ENCODE measurements at places on chromosomes 3 and 15.
A peak's percentile ranks its signal among the peaks of the same experiment; 100 is the strongest.

- H3K27me3 ChIP-seq = no peaks in the 10 kb centered on the region
- no peak overlapping the region for H3K27ac ChIP-seq
- H3K4me3 ChIP-seq = no peak overlapping the region
- H3K4me1 ChIP-seq = no peaks in the 10 kb centered on the region
Measured at GRCh38 chr3:13174011-13174802, 101.0 kb upstream of the IQSEC1 start.

DNA sequence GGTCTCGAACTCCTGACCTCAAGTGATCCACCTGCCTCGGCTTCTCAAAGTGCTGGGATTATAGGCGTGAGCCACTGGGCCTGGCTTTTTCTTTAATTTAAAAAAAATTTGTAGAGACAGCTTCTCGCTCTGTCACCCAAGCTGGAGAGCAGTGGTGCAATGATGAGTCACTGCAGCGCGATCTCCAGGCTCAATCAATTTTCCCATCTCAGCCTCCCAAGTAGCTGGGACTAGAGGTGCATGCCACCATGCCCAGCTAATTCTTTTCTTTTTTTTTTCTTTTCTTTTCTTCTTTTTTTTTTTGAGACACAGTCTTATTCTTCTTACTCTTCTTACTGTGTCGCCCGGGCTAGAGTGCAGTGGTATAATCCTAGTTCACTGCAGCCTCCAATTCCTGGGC is 19.8 kb downstream of the TUBGCP4 start:
- no peaks in the 10 kb centered on the region for H3K27me3 ChIP-seq
- no peak overlapping the region for H3K4me3 ChIP-seq
- DNase-seq = no peak
- H3K36me3 ChIP-seq = peaks cover 19% of the 10 kb centered on the region
- H3K4me1 ChIP-seq = no peaks in the 10 kb centered on the region

GRCh38 chr3:175192536-175192935 is 333.4 kb downstream of the NAALADL2 start:
- no peak overlapping the region for H3K27ac ChIP-seq
- no peak overlapping the region for H3K4me3 ChIP-seq
- no peaks in the 10 kb centered on the region for H3K36me3 ChIP-seq
- DNase-seq = no peak
- H3K4me1 ChIP-seq = no peaks in the 10 kb centered on the region

- no peaks in the 10 kb centered on the region for H3K4me1 ChIP-seq
- H3K4me3 ChIP-seq = no peak overlapping the region
- no peak for DNase-seq
- no peaks in the 10 kb centered on the region for H3K36me3 ChIP-seq
- no peak overlapping the region for H3K27ac ChIP-seq
- H3K27me3 ChIP-seq = no peaks in the 10 kb centered on the region
Measured at GRCh38 chr3:9581742-9582141, 28.1 kb upstream of the LHFPL4 start.

DNA sequence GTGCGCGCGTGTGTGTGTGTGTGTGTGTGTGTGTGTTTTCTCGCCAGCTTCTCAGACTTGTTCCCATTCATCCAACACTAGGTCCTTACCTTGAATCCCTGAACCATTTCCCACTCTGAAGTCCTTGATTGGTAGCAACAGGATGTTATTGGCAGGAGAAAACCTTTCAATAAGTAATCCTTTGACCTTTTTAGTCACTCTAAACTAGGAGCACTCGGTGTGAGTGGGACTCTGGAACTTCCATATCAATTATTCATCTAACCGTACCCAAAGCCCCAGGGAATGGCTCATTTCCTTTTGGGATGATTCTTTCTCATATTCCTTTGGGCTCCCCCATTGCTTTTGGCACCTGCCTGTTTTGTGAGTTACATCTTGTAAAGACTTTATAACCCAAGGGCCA is 140.2 kb upstream of the SPRED1 start:
- H3K27me3 ChIP-seq = no peaks in the 10 kb centered on the region
- no peak overlapping the region for H3K4me3 ChIP-seq
- H3K4me1 ChIP-seq = no peaks in the 10 kb centered on the region
- no peaks in the 10 kb centered on the region for H3K36me3 ChIP-seq
- H3K27ac ChIP-seq = no peak overlapping the region

- peak overlapping the region; percentile 80 for H3K4me3 ChIP-seq
- peaks cover 58% of the 10 kb centered on the region for H3K4me1 ChIP-seq
- DNase-seq = peak; percentile 89
- no peaks in the 10 kb centered on the region for H3K36me3 ChIP-seq
- H3K27me3 ChIP-seq = no peaks in the 10 kb centered on the region
Measured at GRCh38 chr3:48478626-48479555, 25.1 kb downstream of the SHISA5 start.

GRCh38 chr3:56889131-56889530 is 87.4 kb upstream of the ARHGEF3 start:
- no peak overlapping the region for H3K4me3 ChIP-seq
- H3K27ac ChIP-seq = no peak overlapping the region
- no peaks in the 10 kb centered on the region for H3K36me3 ChIP-seq
- no peak for DNase-seq

GRCh38 chr3:140629357-140630137 is 48.3 kb upstream of the TRIM42 start:
- no peak overlapping the region for H3K4me3 ChIP-seq
- no peaks in the 10 kb centered on the region for H3K27me3 ChIP-seq
- no peak for DNase-seq

GRCh38 chr15:51011212-51011611 is 83.5 kb downstream of the TNFAIP8L3 start:
- no peaks in the 10 kb centered on the region for H3K27me3 ChIP-seq
- no peak for DNase-seq
- no peak overlapping the region for H3K27ac ChIP-seq
- no peaks in the 10 kb centered on the region for H3K4me1 ChIP-seq
- H3K36me3 ChIP-seq = no peaks in the 10 kb centered on the region

DNA sequence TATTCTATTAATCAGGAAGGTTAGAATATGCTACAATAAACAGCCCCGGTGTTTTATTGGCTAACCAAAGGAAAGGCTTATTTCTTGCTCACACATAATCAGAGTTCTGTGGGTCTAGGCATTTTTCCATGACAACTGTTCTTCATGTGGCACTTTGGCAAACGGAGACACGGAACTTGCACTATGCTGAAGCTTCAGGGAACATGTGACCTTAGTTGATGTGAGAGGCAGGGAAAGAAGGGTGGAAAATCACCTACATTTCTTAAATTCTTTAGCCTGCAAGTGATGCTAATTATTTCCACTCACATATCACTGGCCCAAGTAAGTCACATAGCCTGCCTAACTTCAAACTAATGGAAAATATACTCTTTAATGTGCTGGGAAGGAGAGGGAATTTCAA is 344.6 kb downstream of the SV2B start:
- H3K4me3 ChIP-seq = no peak overlapping the region
- no peak overlapping the region for H3K27ac ChIP-seq
- H3K36me3 ChIP-seq = no peaks in the 10 kb centered on the region
- peaks cover 11% of the 10 kb centered on the region for H3K4me1 ChIP-seq
- no peak for DNase-seq

GRCh38 chr3:58346368-58346767 is 13.7 kb downstream of the PXK start:
- no peak overlapping the region for H3K4me3 ChIP-seq
- no peak overlapping the region for H3K27ac ChIP-seq
- peaks cover 9% of the 10 kb centered on the region for H3K4me1 ChIP-seq
- H3K27me3 ChIP-seq = no peaks in the 10 kb centered on the region
- no peaks in the 10 kb centered on the region for H3K36me3 ChIP-seq

DNA sequence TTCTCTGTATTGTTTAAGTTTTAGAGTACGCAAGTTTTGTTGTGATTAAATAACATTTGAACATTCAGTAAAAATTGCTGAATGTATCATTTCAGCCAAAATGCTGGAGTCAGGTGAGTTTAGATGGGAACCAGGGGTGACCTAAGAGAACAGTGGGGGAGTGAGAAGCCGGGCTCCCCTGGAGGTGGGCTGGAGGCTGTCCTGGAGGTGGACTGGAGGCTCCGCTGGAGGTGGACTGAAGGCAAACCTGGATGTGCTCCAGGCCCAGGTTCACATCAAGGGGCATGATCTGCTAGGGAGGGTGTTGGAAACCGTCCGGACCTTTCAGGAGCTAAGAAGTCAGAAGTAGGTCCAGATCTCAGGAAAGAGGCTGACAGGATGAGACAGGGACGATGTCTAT is 23.7 kb downstream of the DNAJB8 start:
- no peaks in the 10 kb centered on the region for H3K36me3 ChIP-seq
- H3K4me1 ChIP-seq = peaks cover 8% of the 10 kb centered on the region
- DNase-seq = no peak
- no peaks in the 10 kb centered on the region for H3K27me3 ChIP-seq
- no peak overlapping the region for H3K27ac ChIP-seq

DNA sequence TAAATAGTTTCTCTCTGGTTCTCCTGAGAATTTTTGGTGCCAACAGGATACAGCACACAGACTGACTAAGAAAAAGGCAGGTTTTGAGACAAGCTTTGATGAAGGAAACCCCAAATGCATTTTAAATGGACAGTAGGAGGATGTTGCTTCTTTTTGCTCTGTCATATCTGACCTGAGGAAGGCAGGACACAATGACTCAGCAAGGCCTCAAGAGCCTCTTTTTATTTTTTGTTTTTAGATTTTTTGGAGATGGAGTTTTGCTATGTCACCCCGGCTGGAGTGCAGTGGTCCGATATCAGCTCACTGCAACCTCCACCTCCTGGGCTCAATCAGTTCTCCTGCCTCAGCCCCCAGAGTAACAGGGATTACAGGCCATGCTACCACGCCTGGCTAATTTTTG is 16.9 kb upstream of the KNG1 start:
- no peaks in the 10 kb centered on the region for H3K4me1 ChIP-seq
- no peaks in the 10 kb centered on the region for H3K27me3 ChIP-seq
- DNase-seq = no peak
- H3K36me3 ChIP-seq = no peaks in the 10 kb centered on the region
- H3K4me3 ChIP-seq = no peak overlapping the region

DNA sequence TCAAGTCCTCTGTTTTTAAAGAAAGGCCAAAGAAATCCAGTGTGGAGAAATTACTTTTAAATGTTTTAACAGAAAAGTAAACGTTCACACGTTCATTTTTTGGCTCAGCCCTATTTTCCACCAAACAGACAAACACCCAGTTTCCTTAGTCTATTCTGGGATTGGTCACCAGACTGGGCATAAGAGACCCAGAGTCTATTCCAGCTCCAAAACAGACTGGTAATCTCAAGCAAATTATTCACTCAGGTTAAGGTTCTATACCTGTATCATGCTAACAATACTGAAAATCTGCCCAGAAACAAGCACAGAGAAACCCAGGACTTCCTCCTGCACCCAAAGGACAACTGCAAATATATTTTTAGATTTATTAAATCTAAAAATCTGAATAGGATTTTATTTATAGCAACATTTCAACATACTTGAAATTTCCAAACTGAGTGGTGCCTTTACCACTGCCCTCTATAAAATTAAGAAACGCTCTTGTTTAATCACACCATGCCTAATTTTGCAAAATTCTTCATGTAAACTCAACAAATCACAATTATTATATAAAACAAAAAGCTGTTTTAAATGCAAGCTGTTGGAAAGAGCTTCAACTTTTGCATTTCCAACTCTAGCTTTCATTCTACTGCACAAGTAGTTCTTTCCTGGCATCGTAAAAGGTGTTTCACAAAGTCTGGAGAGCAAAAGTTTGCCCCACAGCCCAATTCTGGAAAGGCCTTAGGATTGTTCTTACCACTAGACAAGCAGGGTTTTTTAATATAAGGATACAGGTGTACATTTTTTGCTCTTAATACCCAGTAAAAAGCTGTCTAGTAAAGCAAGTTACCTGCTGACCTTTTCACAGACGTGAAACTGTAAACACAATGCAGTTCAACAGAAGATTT is 18.7 kb downstream of the ZNF148 start:
- H3K36me3 ChIP-seq = no peaks in the 10 kb centered on the region
- H3K27ac ChIP-seq = no peak overlapping the region
- H3K4me3 ChIP-seq = peak overlapping the region; percentile 44
- no peaks in the 10 kb centered on the region for H3K27me3 ChIP-seq
- DNase-seq = no peak

DNA sequence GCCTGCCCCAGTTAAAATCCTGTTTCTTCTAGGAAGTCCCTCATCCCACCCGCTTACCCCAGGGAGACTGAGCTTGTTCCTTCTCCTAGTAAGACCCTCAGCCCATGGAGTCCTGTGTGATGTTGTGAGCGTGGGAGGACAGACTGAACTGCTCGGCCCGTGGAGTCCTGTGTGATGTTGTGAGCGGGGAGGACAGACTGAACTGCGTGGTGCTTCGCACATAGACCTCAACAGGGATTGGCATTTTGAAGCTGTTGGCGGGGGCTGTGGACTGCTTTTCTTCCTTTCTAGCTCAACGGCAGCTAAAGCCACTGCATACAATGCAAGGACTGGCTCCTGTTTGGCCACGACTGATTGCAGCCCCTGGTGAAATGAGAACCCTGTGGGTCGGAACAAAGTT is 1.6 kb upstream of the SPTBN5 start:
- peaks cover 5% of the 10 kb centered on the region for H3K36me3 ChIP-seq
- no peaks in the 10 kb centered on the region for H3K27me3 ChIP-seq

- no peak overlapping the region for H3K27ac ChIP-seq
- no peak overlapping the region for H3K4me3 ChIP-seq
- H3K27me3 ChIP-seq = no peaks in the 10 kb centered on the region
- H3K36me3 ChIP-seq = no peaks in the 10 kb centered on the region
- DNase-seq = peak; percentile 45
Measured at GRCh38 chr3:45864760-45865519, 21.4 kb upstream of the CCR9 start.

GRCh38 chr3:196280689-196281440 is 6.7 kb downstream of the PCYT1A start:
- no peaks in the 10 kb centered on the region for H3K27me3 ChIP-seq
- no peak for DNase-seq
- H3K36me3 ChIP-seq = no peaks in the 10 kb centered on the region
- no peak overlapping the region for H3K27ac ChIP-seq
- no peak overlapping the region for H3K4me3 ChIP-seq

GRCh38 chr3:174775603-174776002 is 83.5 kb upstream of the NAALADL2 start:
- DNase-seq = no peak
- no peak overlapping the region for H3K4me3 ChIP-seq
- H3K27ac ChIP-seq = no peak overlapping the region
- no peaks in the 10 kb centered on the region for H3K4me1 ChIP-seq
- no peaks in the 10 kb centered on the region for H3K27me3 ChIP-seq
